ENCODE measurements at places on chromosomes 7 and 10.

- peak; percentile 62 for DNase-seq
These were observed 70.3 kb upstream of the MXI1 start for GRCh38 chr10:110137142-110137545.

DNA sequence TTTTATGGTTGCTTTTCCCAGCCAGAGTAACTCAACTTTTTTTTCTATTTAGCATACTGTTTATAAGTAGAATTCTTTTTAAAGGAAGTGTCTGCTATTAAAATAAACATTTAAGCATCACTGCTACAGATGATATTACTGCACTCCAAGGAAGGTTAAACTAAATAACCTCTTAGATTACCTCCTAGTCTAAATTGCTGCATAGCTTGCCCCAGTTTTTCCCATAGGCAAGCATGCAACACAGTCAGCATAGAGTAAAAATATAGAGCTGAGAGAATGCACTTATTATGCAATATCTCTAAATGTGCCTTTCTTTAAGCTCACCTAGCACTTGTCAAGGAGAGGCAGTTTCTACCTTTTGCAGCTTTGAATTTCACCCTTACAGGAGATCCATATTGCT, 1392.4 kb upstream of the CELF2 start:
- no peak for DNase-seq

- DNase-seq: no peak
These were observed 26.3 kb downstream of the BCAP29 start for GRCh38 chr7:107606303-107606702.

- DNase-seq: peak; percentile 19
These were observed 123.2 kb downstream of the TACC2 start for GRCh38 chr10:122112021-122112616.

GRCh38 chr7:30710669-30711068, 28.4 kb upstream of the CRHR2 start:
- no peak for DNase-seq

DNA sequence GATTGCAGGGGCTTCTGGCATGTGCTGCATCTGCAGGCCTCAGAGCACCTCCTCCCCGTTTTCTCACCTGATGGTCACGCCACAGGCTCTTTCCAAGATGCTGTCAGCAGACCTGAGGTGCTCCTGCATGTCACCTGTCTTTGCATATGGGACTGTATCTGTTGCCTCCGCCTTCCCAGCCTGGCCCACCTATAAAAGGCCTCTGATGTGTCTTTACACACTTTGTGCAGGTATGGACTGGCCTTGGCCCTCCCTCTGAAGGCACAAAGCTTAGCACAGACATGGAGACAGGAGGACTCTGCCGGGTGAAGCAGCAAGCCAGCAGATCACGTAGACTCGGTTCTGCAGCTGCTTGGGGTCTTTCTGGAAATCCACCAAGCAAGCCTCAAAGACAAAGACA, 220.9 kb upstream of the PPP2R2D start:
- DNase-seq: no peak

GRCh38 chr7:47576031-47576865, 5.7 kb downstream of the TNS3 start:
- DNase-seq: peak; percentile 91

GRCh38 chr10:97825020-97825760, 24.5 kb upstream of the GOLGA7B start:
- peak; percentile 30 for DNase-seq

- no peak for DNase-seq
These were observed 14.3 kb downstream of the TES start for GRCh38 chr7:116224492-116225098.

- no peak for DNase-seq
These were observed 31.6 kb downstream of the MGMT start for GRCh38 chr10:129498680-129499079.

Measured in muscle of back (tissue), 13 donors.